ENCODE measurements at places on chromosomes 1 and 21. TPM values are rescaled to one million over a fixed set of nuclear protein-coding genes. Genes with fewer than 3 reads are reported as not detected.

- DNase-seq: no peak
Observed at GRCh38 chr1:2980073-2980791, 41.0 kb upstream of the ACTRT2 start.

GRCh38 chr1:224739997-224740684, 124.0 kb downstream of the CNIH3 start:
- DNase-seq: no peak

- DNase-seq: no peak
Observed at GRCh38 chr1:23554127-23554480, 5.2 kb downstream of the ID3 start.

DNA sequence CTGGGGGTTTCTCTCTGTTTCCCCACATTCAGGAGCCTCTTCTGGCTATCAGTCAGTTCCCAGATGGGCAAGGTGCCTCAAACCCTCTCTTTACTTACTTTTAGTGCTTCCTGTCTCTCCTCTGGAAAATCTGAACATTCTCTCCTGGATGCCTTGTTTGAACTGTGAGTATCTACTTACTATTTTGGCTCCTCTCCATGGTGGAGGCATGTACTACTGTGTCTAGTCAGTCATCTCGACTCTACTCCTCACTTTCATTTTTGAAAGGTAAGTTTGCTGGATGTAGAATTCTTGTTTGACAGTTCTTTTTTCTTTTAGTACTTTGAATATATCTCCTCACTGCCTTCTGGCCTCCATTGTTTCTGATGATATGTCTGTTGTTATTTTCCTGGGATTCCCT, 70.9 kb upstream of the FAM78B start:
- no peak for DNase-seq

Gene ZSCAN20
- 2.9 TPM for polyA plus RNA-seq

- no peak for DNase-seq
Observed at GRCh38 chr1:55445416-55445815, 230.3 kb upstream of the USP24 start.

- no peak for DNase-seq
Observed at GRCh38 chr1:150560576-150561253, 11.5 kb downstream of the ADAMTSL4 start.

Gene CFAP107
- polyA plus RNA-seq: 0.23 TPM

Gene FLG2
- not detected for polyA plus RNA-seq

Gene FMN2
- polyA plus RNA-seq: 14.6 TPM

DNA sequence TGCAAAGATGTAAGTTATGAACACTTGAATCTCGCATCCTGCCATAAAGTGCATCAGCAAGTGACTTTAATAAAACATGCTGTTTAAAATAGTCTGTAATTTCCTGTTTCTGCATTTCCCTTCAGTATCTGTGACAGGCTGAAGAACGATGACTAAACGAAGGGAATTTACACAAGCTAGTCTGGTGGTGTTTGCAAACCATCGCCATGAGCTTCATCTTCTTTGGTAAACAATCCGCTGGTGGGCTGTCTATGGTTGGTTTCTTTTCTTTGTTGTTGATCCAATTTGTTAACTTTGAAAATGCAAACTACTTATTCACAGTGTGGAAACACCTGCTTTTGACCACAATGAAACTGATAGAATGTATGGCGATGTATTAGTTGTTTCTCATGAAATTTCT, 13.9 kb downstream of the SERTAD4 start:
- no peak for DNase-seq

Gene VN1R5
- not detected for polyA plus RNA-seq

Gene FGR
- not detected for polyA plus RNA-seq

- no peak for DNase-seq
Observed at GRCh38 chr1:36818771-36819170, 215.5 kb downstream of the GRIK3 start.

DNA sequence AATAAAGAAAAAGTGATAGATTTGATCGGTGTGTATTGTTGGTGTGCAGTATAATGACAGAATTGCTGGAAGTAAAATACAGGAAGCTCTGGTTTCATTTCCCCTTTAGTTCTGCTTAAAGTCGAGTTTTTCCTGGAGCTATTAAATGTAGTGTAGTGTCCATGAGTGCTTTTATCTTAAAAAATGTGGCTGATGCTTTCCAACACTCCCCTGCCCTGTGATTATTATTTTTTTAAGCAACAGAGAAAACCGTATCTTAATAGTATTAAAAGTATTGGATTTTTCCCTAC, 1.1 kb downstream of the LGALS8 start:
- no peak for DNase-seq

DNA sequence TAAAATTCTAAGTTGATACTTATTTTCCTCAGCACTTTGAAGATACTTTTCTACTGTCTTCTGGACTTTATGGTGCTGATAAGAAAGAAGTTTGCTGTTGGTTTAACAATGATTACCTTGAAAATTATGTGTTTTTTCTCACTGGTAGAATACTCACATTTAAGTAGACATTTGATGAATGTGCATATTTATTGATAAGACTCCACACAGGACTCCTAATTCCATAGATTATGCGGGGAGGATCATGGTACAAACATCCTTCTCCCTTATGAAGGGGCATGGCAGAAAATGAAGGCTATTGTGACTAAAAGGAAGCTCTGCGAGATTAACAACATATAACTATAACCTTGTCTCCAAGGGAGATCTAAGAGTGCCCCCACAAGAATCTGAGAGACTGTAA, 28.5 kb upstream of the ALDH9A1 start:
- no peak for DNase-seq

Gene C4BPB
- polyA plus RNA-seq: not detected

Gene EPHA8
- not detected for polyA plus RNA-seq

- DNase-seq: no peak
Observed at GRCh38 chr1:222241410-222241809, 306.5 kb downstream of the HHIPL2 start.

Gene AMY1B
- not detected for polyA plus RNA-seq
